ENCODE measurements at places on chromosomes 12 and 14. TPM values are rescaled to one million over a fixed set of nuclear protein-coding genes. Genes with fewer than 3 reads are reported as not detected.

GRCh38 chr12:122835750-122836026 lies 431 bp downstream of the HIP1R start:
- no peaks in the 10 kb centered on the region for H3K4me1 ChIP-seq
- peak; percentile 51 for DNase-seq
- H3K27ac ChIP-seq, result no peak overlapping the region
- peak overlapping the region; percentile 74 for H3K4me3 ChIP-seq

GRCh38 chr14:39186941-39187525 lies 12.0 kb downstream of the PNN start:
- H3K27ac ChIP-seq, result 0 out of 2 replicates have a peak overlapping the region, but pooled peaks have one; percentile 49
- no peak overlapping the region for H3K4me3 ChIP-seq
- peaks cover 31% of the 10 kb centered on the region for H3K36me3 ChIP-seq
- DNase-seq, result no peak

DNA sequence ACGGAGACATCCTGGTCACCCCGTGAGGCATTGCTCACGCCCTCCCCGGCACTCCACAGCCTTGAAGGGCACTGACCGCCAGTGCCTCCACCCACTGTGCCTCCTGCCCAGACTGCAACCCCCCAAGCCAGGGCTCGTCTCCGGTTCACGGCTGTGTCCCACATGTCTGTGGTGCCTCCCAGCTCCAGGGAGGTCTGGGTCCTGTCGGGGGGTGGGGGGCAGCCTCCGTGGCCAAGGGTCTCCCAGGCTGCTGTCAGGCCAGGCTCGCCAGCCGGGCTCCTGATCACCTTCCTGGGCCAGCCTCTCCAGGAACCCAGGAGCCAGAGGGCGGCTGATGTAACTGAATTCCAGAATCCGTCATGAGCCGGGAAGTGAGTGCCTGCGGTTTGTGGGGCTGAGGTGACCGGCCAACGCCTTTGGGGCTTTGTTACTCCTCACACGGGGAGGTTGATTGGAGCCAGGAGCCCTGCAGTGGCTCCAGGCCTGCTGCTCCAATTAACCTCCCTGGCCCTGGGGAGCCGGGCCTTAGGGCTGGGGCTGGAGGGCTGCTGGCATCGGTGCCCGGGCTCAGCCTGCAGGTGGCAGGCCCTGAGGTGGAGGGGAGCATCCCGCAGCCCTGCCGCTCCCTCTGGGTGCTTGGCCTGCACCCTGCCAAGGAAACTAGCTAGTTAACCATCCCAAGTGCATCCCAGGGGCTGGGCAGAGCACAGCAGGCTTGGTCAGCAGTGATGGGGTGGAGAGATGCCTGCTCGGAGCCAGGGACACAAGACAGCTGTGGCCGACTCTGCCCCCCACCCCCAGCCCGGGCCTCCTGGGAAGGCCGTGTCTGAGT lies 36.4 kb upstream of the FBRSL1 start:
- no peak for DNase-seq
- H3K4me3 ChIP-seq, result no peak overlapping the region
- no peak overlapping the region for H3K27ac ChIP-seq

GRCh38 chr12:67211029-67211428 lies 58.1 kb upstream of the CAND1 start:
- no peak overlapping the region for H3K27ac ChIP-seq
- H3K27me3 ChIP-seq, result no peaks in the 10 kb centered on the region
- DNase-seq, result no peak
- no peaks in the 10 kb centered on the region for H3K36me3 ChIP-seq

DNA sequence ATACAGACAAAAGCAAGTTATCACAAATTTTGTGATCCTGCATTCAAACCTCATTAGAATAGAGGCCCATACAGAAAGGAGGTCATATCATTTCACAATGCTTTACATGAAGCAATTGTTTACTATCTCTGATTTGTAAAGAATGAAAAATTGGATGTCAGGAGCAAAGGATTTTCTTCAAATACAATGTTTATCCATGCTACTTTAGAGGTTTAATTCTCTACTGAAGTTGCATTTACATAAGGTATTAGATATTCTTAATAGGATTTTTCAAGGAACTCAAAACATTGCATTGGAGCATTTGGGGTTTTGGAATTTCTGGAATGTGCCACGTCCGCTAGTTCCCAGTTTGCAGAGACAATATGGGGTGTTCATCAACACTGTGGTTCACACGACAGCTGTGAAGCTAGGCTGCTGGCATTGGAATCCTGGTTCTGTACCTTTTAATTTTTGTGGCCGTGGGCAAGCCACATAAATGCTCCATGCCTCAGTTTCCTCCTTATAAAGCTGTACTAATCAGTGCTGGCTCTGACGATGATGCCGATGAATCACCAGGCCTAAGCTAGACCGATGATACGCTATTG lies 174.8 kb downstream of the APAF1 start:
- no peak overlapping the region for H3K4me3 ChIP-seq
- no peak for DNase-seq
- H3K36me3 ChIP-seq, result no peaks in the 10 kb centered on the region
- H3K27me3 ChIP-seq, result no peaks in the 10 kb centered on the region

The FSCB gene
- not detected for total RNA-seq

The ACTR6 gene
- 36.8 TPM for total RNA-seq
